Mesenchymal stem cell (in vitro differentiated cells and primary cell): ENCODE measurements at places on chromosomes 2 and 18.
A peak's percentile ranks its signal among the peaks of the same experiment; 100 is the strongest.

DNA sequence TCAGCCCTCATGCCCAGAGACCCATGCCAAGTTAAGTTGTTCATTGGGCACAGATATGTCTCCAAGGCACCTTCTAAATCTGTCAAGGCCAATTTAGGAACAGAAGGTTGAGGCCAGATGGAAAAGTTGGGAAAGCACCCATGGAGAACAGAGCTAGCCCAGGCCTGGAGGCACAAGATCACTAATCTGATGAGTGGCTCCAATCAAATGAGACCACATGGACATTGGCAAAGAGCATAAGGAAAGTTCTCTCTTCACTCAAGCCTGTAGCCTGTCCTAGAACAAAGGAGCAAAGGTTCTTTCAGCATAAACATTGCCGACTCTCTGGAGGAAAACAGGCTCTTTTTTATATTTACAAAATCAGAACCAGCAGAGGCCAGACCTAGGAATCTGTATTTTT, 154.8 kb downstream of the RNF152 start:
- peak; percentile 49 for DNase-seq

DNA sequence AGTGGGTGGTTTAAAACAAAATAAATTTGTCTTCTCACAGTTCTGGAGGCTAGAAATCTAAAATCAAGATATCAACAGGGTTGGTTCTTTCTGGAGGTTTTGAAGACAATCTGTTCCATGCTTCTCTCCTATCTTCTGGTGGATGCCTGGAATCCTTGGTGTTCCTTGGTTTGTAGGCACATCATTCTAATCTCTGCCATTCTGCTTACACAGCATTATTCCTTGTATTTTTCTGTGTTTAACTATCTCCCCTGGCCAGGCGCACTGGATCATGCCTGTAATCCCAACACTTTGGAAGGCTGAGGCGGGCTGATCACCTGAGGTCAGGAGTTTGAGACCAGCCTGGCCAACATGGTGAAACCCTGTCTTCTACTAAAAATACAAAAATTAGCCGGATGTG, 108.1 kb downstream of the ZRANB3 start:
- no peak for DNase-seq

DNA sequence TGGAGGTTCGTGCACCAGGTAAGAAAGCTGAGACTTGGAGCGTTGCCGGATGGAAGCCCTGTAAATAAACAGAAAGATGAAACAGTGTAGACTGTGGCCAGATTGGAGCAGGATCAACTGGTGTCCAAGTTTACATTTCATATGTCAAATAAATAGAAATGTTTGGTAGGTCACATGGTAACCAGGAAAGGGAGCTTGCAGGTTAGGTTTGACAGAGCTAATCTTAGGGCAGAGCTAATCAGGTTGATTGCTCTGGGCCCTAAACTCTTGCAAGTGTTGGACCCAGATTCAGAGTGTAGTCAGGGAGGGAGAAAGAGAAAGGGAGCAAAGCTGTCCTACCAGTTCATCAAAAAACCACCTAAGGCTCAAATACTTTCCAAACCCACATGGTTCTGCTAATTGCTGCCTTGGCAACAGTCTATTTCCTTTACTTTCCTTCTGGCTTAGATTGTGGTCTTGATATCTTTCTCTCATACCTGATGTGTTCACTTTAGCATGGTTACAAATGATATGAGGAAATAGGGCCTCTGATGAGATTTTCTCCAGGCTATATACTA, 63.2 kb downstream of the G6PC2 start:
- no peak for DNase-seq

DNA sequence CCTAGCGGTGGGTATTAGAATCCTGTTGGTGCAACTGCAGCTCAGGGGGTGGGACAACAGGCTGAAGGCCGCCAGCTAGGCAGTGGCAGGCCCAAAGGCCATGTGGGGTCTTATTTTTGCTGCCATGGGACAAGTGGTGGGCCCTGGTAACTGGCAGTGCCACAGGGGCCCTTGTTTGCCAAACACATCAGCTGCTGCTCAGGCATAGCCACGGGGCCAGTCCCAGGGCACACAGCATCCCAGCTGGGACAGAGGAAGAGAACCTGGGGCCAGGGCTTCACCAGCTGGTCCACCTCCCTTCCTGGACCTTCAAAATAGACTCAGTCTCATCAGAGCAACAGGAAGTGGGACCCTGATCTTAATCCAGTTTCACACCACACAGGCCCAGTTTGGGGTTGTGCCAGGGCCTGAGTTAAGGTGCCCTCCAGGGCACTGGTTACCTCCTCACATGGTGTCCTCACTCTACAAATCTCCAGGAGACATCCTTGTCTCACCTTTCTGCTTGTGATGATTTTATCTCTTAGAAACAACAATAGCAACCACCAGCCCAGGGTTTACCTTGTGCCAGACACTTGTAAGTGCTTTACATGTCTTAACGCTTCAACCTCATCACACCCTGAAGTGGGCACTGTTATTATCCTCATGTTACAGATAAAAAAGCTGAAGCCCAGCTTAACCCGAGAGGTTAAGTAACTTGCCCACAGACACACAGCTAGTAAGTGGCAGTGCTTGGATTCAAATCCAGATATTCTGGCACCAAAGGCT, 98.5 kb downstream of the GYPC start:
- DNase-seq: no peak

DNA sequence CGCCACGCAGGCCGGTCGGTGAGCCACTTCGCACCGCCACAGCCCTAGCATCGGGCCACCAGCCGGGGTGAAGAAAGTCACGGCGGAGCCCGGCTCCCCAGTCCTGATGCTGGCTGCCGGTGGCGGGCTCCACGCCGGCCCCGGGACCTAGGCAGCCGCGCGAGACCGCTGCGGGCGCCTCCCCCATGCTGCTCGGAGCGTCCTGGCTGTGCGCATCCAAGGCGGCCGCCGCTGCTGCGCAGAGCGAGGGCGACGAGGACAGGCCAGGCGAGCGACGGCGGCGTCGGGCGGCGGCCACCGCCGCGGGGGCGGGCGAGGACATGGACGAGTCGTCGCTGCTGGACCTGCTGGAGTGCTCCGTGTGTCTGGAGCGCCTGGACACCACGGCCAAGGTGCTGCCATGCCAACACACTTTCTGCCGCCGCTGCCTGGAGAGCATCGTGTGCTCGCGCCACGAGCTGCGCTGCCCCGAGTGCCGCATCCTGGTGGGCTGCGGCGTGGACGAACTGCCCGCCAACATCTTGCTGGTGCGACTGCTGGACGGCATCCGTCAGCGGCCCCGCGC, 433 bp downstream of the SH3RF3 start:
- peak; percentile 47 for DNase-seq

DNA sequence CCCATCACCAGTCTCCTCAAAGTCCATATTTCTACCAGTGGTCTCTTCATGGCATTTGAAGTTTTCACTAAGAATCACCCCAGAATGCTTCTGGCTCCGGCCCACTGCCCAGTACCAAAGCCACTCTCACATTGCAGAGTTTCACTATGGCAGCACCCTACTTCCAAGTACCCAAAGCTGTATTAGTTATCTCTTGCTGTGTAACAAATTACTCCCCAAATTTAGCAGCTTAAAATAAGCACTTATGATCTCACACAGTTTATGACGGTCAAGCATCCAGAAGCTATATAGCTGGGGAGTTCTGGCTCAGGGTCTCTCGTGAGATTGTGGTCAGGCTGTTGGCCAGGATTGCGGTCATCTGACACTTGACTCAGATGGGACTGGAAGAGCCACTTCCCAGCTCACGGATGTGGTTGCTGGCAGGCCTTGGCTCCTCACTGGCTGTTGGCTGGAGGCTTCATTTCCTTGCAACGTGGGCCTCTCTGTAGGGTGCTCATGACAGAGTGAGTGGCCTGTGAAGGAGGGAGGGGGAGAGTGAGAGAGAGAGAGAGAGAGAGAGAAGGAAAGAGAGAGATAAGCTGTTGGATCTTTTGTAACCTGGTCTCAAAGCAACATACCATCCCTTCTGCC, 189.5 kb downstream of the CTIF start:
- DNase-seq: peak; percentile 97

- peak; percentile 82 for DNase-seq
Observed at GRCh38 chr2:189412330-189412953, 28.8 kb upstream of the WDR75 start.

DNA sequence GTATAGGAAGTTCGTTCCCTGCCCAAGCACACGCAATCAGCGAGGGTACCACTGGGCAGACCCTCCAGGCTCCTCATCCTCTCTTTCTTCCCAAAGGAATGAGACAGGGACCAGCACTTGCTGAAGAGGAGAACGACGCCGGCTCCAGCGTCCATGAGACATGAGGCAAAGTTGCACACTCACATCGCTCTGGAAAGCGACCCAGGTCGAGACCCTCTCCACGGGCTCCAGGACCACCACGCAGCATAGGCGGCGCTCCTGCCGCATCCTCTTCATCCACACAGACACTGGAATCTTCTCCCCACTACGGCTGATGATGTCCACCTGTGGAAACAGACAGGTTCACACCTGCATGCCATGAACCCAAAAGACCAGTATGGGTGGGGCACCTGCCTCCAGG, 10.8 kb downstream of the PASK start:
- no peak for DNase-seq

- DNase-seq: peak; percentile 25
Observed at GRCh38 chr2:12244070-12244469, 472.7 kb upstream of the TRIB2 start.

DNA sequence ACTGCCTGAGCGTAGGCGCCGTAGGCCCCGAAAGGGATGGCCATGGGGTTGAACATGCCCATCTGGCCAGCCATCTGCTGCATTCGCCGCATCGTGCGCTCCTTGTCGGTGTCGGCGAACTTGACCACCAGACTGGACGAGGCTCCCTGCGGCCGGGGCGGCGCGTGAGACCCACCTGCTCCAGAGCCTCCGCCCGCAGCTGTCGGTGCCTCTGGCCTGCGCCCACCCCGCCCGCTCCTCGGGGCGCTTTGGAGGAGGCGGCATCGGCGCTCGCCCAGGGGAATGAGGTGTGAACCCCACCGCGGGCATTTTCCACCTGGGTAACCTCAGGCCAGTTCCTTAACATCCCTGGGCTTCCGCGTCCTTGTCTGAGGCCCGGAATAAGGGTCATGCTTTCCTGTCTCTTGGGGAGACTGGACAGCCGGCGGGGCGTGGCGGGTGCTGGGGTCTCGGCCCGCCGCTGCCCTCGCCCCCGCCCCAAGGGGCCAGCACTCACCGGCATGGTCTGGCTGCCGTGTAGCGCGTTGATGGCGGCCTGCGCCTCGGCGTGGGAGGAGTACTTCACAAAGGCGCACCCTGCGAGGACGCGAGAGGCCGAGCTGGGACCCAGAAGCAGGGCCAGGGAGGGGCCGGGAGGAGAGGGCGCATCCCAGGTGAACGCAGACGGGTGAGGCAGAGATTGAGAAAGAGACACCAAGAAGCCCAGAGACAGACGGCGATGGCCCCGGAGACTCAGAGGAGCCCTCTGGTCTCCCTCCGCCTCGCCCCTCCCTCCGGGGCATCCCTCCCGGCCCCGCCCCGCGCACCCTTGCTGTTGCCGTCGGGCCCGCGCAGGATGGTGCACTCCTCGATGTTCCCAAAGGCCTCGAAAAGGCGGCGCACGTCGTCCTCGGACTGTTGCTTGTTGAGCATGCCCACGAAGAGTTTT, 291.0 kb downstream of the CELF4 start:
- DNase-seq: no peak

- DNase-seq: no peak
Observed at GRCh38 chr2:84924173-84925106, 19.0 kb downstream of the TMSB10 start.

- DNase-seq: no peak
Observed at GRCh38 chr18:49014605-49015267, 64.0 kb upstream of the SMAD7 start.

- no peak for DNase-seq
Observed at GRCh38 chr2:66667301-66667700, 232.4 kb downstream of the MEIS1 start.

DNA sequence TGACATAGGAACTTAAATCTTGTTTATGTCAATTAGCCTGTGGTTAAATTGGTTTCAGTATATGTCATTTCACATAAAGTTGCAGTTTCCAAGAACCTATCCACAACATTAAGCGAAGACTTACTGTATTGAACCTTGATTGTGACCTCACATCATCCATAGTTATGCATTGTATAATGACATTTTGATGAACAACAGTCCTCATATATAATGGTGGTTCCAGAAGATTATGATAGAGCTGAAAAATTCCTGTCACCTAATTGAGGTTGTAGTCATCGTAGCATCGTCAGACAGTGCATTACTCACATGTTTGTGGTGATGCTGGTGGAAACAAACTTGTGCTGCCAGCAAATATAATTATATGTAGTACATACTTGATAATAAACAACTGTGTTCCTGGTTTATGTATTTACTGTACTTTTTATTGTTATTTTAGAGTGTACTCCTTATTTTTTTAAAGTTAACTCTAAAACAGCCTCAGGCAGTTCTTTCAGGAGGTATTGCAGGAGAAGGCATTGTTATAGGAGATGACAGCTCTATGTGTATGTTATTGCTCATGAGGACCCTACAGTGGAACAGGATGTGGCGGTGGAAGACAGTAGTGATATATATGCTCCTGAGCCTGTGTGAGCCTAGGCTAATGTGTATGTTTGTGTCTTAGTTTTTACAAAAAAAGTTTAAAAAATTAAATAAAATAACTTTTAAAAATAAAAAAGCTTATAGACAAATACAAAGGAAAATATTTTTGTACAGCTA, 56.6 kb downstream of the UBE2E3 start:
- DNase-seq: peak; percentile 82

- DNase-seq: no peak
Observed at GRCh38 chr2:11711751-11712150, 34.7 kb upstream of the LPIN1 start.

DNA sequence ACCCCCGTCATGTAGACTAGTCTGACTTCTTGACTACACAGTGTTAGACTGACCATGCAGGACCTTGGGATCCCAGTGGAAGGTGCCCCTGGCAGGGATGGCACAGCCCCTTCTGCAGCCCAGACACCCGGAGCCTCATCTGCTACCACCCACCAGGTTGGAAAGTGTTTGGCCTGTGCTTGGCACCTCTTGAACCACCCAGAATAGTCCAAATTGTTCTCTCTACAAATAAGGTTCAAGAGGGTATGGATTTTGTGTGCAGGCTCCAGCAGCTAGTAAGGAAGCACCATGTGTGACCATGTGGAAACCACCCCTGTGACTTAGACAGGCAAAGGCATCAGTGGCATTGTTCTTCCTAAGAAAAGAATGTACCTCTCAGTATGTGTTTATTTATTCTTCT, 18.4 kb downstream of the L3MBTL4 start:
- DNase-seq: no peak

DNA sequence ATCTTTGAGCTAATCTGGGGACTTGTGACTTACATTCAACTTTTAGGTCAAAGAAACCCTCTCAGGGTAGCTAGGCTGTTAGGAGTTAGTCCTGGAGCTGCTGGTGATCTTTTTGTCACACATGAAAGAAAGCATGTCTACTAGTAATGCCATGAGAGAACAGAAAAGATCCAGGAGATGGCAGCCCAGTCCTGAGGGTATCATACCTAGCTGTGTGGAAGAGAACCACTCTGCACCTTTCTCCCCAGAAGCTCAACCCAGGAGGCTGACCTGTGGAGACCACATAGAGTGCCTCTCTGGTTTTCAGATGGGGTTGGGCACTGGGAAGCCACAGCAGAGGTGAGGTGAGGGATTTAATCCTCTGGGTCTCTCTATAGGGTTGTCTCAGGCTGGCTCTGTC, 460.2 kb upstream of the UBE2E3 start:
- DNase-seq: peak; percentile 45
